Stimulated activated CD8-positive, alpha-beta memory T cell treated with anti-CD3 and anti-CD28 coated beads, Interleukin-4, amount 100 ng/mL, for 1 hour (primary cell): ENCODE measurements at places on chromosomes 6 and 20.

DNA sequence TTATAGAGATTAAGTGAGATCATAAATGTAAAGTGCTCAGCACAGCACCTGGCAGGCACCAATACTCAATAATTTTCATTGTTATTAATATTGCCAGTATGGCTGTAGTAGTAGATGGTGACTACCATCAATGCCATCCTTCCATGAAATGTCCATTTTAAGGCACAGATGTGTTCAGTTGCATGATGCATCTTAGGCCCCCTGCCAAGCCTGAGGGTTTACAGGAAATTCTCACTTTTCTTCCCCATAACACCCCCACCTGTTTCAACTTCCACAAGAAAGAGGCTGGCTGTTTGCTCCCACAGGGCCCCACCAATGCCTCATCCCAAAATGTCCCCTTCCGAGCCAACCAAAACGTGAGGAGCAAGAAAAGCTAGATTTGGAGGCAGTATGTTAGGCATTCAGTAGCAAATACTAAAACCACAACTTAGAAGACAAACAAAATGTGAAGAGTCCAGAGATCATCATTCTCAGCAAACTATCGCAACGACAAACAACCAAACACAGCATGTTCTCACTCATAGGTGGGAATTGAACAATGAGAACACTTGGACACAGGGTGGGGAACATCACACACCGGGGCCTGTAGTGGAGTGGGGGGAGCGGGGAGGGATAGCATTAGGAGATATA, 110.6 kb upstream of the NHSL1 start:
- DNase-seq, result no peak

GRCh38 chr6:159797554-159797953, 2.5 kb upstream of the PNLDC1 start:
- no peak for DNase-seq

- DNase-seq, result no peak
These were observed 649 bp upstream of the LRRC73 start for GRCh38 chr6:43510827-43511163.

- no peak for DNase-seq
These were observed 776.3 kb downstream of the EYS start for GRCh38 chr6:64930681-64931080.

GRCh38 chr6:89073014-89073620, 7.4 kb upstream of the PNRC1 start:
- DNase-seq, result no peak

GRCh38 chr6:133062696-133063306, 178.4 kb upstream of the EYA4 start:
- DNase-seq, result no peak

DNA sequence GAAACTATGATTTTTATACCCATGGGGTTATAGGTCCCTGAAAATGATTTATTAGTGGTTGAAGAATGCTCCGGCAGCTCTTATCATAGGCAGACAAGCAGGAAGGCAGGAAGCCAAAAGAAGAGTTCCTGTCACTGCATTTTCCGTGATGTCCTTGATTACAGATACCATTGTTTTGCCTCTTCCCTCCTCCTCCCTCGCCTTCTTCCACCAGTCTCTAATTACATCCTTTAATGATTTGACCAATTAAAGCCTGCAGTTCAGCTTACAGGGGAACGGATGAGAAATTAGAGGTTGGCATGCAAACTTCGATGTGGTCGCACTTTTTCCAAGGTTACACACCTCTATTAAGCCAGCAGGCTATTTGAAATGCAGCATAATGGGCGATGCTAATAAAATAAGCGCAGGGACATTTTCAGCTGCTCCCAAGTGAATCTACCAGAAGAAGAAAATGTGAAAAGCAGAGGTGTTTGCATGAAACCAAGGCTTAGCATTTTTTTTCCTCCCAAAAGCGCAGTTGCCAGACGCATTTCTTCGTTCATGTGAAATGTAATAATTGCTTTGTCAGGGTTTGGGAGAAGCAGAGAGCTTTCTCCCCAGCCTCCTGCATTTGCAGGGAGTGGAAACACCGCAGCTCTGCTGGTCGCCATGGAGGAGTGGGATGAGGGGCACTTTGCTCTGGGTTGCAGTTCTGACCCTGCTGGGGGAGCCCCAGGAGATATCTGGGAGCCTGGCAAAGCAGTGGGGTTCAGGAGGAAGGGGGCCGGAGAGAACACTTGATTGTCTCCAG, 6.0 kb downstream of the NOX3 start:
- DNase-seq, result no peak

DNA sequence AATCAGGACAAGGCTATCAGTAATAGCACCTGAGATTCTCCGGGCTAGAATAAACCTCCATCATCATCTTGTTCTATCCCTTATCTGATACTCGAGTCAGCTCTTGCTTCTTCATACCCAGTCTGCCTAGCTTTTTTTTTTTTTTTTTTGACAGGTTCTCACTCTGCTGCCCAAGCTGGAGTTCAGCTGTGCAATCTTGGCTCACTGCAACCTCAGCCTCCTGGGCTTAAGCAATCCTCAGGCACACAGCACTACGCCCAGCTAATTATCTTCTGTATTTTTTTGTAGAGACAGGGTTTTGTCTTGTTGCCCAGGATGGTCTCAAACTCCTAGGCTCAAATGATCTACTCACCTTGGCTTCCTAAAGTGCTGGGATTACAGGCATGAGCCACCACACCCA, 19.5 kb downstream of the SRSF6 start:
- no peak for DNase-seq

- DNase-seq, result no peak
These were observed 7.8 kb upstream of the EZR start for GRCh38 chr6:158826819-158827501.

GRCh38 chr6:36809941-36810803, 29.1 kb downstream of the CPNE5 start:
- no peak for DNase-seq

DNA sequence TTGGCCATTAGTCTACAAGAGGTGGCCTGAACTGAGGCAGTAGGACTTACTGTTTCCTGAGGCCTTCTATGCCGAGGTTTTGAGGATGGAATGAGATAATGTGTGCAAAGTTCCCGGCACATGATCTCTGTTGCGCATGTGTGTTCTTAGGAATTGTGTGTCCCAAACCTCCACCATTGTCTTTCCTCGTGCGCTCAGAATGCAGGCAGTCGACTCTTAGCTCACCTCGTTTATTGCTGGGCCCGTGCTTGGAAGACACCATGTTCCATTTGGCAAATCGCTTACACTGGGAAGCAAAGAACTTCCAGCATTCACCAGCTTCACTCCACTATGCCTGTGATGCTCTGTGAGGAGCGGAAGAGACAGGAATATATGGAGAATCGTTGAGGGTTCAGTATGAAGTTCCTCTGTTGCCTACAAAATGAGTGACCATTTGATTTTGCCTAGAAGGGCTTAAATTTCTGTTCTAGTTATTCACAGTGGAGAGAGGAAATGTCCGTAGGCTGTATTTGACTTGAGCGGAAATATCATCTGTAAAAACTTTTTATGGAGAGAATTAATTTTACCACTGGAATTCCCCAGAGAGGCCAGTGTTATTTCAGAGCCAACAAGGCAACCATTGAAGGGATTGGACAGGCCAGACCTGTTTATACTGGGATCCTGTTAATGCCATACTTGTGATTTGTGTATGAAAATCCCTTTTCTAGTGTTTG, 75.7 kb upstream of the CLDN20 start:
- DNase-seq, result no peak

DNA sequence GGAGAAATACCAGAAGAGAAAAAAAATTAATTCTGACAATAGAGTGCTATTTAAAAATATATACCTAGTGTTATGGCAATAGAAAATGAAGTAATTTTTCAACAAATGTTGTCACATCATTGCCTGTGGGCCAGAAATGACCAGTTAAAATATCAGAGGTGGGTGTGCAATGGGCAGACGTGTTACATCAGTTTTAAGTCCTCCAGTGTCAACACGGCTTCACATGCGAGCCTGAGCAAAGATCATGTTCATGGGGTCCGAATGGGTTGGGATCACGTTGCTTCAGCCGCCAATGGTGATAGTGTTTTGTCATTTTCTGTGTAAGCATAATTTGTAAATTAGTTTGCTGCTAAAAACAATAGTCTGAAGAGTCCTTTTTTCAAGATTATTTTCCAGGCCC, 27.5 kb downstream of the TMEM200A start:
- no peak for DNase-seq

DNA sequence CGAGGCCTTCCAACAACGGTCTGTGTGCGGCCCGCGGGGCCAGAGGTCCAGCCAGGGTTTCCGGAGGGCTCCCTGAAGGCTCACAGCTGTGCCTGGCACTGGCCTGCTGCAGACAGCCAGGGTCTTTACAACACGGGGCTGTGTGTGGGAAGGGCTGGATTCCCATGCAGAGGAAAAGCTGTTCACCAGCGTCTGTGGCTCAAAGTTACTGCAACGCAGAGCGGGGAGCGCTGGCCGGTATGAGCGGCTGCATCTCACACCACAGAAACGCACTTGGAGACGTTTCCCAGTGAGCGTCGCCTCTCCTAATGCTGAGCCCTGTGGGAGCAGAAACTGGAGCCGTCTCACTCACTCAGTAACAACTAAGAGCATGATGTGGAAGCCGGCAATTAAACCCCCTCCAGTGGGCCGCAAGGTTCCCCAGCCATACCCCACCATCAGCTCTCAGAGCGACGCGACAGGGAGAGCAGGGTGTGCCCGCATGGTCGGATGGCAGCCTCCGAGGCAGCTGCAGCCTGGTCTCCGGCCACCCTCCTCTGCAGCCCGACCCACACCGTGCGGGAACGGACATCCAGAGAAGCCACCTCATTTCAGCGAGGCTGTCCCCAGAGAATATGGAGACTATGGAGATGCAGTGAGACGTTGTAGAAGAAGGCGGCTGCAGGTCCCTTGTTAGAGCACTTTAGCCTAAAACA, 42.6 kb downstream of the DLL1 start:
- no peak for DNase-seq

DNA sequence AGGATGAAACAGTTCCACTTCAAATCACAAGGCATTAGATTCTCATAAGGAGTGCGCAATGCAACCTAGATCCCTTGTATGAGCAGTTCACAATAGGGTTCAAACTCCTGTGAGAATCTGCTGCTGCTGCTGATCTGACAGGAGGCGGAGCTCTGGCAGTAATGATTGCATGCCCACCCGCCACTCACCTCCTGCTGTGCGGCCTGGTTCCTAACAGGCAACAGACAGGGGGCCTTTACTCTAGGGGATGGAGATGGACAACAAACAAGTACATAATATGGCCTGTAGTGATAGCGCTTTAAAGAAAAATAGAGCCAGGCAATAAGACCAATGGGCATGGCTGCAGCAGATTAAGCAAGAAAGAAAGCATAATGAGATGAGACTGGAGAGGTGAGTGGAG, 2.7 kb upstream of the TBC1D22B start:
- no peak for DNase-seq
